ENCODE measurements at places on chromosomes 12 and 14. TPM values are rescaled to one million over a fixed set of nuclear protein-coding genes. Genes with fewer than 3 reads are reported as not detected.

Gene DPF3
- 10.9 TPM for total RNA-seq

Gene STAC3
- total RNA-seq, result 2.4 TPM

Gene KLRG1
- 1.1 TPM for total RNA-seq

Gene SRSF9
- 139 TPM for total RNA-seq

Gene PALS1
- 55.2 TPM for total RNA-seq

Gene FGF23
- not detected for total RNA-seq

Gene CAPZA3
- total RNA-seq, result not detected

Gene ZC2HC1C
- 4.7 TPM for total RNA-seq

Gene SBNO1
- total RNA-seq, result 33.4 TPM

Gene SLC5A8
- 0.07 TPM for total RNA-seq

Gene MYF6
- total RNA-seq, result not detected

Gene VCPKMT
- total RNA-seq, result 5.9 TPM

Gene TAS2R13
- 3.2 TPM for total RNA-seq

- no peak for DNase-seq
Observed at GRCh38 chr12:131113568-131114270, 160.0 kb downstream of the ADGRD1 start.

GRCh38 chr12:31362115-31362758 lies 36.3 kb upstream of the SINHCAF start:
- peak; percentile 54 for DNase-seq

GRCh38 chr12:123532808-123533649 lies 490 bp downstream of the RILPL1 start:
- peak; percentile 66 for DNase-seq

DNA sequence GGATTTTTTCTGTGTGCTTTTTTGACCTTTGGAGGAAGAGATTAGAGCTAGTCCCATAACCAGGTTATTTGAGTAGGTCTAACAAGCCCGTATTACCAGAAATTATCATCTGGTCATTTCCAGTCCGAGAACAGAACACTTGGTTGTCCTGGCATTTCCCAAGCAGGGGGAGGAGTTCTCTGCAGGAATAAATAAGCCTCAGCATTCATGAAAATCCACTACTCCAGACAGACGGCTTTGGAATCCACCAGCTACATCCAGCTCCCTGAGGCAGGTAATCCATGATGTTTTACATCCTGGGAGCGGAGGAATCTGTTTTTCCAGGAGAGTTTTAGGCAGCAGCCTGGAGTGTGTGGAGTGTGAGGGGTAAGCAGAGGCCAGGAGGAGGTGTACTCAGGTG lies at the start of gene SERPINA3:
Gene SERPINA3, plus strand, starts transcription at position 218 of the 400 bp plus-strand sequence. CDS start 2,051 bp downstream, outside the sequence.
- no peak for DNase-seq

DNA sequence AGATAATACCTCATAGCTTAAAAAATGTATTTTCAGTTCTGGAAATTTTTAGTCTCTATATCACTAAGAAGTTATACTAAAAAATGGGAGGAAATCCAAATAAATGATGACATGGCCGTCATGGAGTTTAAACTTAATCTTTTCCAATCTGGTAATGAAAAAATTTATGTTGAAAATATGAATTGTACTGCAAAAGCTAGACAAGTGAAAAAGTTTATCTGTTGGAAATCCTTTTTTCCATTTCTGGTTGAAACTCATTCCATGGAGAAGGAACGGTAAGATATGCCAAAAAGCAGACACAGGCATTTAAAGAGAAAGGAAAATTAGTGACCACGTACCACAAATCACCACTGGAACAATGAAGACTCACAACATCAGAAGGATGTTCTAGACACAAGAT lies 314.2 kb upstream of the PRICKLE1 start:
- DNase-seq, result no peak

GRCh38 chr12:124496584-124496983 lies 70.8 kb downstream of the NCOR2 start:
- no peak for DNase-seq

GRCh38 chr14:104393898-104394381 lies 185.6 kb upstream of the C14orf180 start:
- peak; percentile 20 for DNase-seq

- DNase-seq, result peak; percentile 75
Observed at GRCh38 chr12:27780612-27781408, 774 bp upstream of the MANSC4 start.

- no peak for DNase-seq
Observed at GRCh38 chr12:103844305-103844704, 3.3 kb upstream of the NT5DC3 start.

GRCh38 chr12:76055393-76055792 lies 23.8 kb upstream of the PHLDA1 start:
- no peak for DNase-seq

GRCh38 chr14:62158779-62159178 lies 396.6 kb downstream of the SNAPC1 start:
- no peak for DNase-seq

GRCh38 chr14:101246894-101247841 lies 314.1 kb upstream of the DIO3 start:
- DNase-seq, result no peak

DNA sequence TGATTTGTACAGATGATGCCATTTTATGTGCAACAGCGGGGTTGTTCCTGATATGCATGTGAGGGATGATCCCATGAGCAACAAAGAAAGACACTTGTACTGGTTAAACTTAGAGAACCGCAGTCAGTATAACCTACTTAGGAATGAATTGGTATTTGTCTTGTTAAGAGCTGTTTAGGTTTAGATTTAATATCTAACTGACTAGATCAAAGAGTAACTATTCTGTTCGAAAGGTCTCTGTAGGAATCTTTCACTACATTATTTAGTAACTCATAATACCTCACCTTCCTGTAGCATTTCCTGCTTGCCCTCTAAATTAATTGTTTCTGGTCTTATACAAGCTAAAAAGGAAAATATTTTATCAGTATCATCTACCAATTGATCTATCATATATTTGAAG lies 350.4 kb downstream of the TRHDE start:
- DNase-seq, result no peak

DNA sequence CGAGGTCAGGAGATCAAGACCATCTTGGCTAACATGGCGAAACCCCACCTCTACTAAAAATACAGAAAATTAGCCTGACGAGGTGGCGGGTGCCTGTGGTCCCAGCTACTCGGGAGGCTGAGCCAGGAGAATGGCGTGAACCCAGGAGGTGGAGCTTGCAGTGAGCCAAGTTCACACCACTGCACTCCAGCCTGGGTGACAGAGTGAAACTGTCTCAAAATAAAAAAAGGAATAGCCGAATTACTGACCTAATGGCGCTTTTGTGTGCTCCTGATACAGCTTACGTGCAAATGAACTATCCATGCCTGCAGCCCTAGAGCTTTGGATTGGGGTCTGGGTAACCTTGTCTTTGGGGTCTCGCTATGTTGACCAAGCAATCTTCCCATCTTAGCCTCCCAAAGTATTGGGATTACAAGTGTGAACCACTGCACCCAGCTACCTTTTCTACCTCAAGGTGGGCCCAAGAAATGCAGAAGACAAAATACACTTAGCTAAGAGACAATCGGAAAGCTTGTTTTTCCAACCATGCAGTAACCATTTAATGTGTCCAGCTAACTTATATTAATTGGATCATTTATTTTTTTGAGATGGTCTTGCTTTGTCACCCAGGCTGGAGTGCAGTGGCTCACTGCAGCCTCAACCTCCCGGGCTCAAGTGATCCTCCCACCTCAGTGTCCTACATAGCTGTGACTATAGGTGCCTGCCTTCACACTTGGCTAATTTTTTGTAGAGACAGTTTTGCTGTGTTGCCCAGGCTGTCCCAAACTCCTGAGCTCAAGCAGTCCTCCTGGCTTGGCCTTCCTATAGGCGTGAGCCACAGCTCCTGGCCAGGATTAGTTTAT lies 5.5 kb downstream of the PABPN1 start:
- no peak for DNase-seq

- peak; percentile 50 for DNase-seq
Observed at GRCh38 chr12:7162691-7163114, 26.8 kb upstream of the PEX5 start.

DNA sequence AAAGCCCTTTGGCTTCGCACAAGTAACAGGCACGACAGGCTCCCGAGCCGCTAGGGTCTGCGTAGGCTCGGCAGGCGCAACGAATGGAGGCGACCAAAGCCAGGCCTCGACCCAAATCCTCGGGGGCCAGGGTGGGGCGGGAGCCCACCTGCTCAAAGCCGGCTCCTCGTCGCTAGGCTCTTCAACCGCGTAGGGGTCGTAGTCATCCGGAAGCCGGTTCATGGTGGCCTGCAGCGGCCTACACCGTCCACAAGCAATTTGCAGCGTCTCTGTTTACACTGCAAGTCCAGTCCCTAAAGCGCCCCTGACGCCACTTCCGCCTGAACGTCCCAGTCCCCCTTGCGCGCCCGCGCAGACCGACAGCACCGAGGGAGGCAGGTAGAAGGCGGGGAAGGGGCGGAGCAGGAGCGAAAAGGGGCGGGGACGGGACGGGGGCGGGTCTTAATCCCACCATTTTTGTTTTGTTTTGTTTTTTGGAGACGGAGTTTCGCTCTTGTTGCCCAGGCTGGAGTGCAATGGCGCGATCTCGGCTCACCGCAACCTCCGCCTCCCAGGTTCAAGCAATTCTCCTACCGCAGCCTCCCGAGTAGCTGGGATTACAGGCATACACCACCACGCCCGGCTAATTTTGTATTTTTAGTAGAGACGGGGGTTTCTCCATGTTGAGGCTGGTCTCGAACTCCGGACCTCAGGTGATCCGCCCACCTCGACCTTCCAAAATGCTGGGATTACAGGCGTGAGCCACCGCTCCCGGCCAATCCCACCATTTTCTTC lies at the start of gene EAPP:
Gene EAPP, minus strand, starts transcription at position 295 of the 774 bp plus-strand sequence. Its CDS starts 73 bp downstream, at position 222.
- peak; percentile 98 for DNase-seq

DNA sequence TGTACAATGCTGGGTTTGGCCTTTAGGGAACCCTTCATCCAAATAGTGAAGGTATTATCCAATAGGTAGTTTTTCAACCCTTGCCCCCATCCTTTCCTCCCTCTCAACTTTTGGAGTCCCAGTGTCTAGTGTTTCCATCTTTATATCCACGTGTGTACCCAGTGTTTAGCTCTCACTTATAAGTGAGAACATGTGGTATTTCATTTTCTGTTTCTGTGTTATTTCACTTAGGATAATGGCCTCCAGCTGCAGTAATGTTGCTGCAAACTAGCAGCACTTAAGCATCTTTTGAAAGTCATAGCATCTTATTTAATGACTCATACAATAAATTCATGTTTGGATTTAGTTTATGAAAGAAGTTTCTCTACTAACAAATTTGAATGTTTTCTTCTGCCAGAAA lies 442.5 kb downstream of the NELL2 start:
- no peak for DNase-seq

GRCh38 chr12:23546756-23547155 lies 402.7 kb downstream of the SOX5 start:
- no peak for DNase-seq

DNA sequence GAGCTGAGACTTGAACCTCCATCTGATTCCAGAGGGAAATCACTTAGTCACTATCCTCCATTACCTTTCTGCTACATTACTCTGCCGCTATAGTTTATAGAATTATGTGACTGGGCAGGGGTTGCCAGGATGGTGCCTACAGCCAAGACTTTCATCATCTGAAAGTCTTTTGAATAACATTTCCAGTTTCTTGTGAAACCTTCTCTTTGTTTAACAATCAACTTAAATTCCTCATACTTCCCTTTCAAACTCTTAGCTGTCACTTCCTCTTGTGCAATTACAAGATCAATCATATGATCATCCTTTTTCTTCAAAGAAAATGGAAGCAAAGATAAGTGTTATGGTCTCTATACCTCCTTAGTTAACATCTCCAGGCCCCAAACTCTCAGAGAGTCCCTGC lies 25.4 kb upstream of the PELI2 start:
- DNase-seq, result no peak
